ENCODE measurements at places on chromosomes 12 and 14.

GRCh38 chr12:123686636-123687190 lies 15.8 kb downstream of the TCTN2 start:
- no peak for DNase-seq

- DNase-seq, result no peak
Measured at GRCh38 chr12:28222081-28222700, 31.9 kb downstream of the CCDC91 start.

DNA sequence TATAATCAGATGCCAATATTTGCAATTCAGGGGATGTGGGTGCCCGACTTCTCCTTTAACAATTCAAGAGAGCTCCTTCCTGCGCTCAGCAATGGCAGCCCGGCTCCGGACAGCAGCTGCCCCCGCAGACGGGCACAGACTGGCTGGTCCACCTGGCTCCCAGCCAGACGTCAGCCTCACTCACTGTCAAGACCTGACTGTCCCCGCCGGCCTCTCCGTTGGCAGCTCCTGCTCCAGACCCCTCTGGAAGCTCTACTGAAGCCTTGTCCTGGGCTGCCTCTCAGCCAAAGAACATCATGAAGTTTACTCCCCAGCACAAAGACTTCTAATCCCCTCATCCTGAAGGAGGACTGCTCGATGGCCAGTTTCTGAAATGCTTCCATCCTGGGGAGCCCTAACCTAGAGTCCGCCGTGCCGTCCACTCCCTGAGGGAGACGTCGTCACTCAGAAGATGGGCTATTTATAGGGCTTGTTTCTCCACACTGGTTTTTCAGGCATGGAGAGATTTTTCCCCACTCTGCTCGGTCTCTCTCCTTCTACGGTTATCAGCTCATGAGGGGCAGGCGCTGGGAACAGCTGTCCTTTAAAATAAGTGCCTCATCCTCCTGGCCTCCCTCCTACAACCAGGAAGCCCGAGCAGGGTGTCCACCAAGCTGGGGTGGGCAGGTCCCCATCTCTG lies 126.2 kb downstream of the RFLNA start:
- DNase-seq, result no peak

DNA sequence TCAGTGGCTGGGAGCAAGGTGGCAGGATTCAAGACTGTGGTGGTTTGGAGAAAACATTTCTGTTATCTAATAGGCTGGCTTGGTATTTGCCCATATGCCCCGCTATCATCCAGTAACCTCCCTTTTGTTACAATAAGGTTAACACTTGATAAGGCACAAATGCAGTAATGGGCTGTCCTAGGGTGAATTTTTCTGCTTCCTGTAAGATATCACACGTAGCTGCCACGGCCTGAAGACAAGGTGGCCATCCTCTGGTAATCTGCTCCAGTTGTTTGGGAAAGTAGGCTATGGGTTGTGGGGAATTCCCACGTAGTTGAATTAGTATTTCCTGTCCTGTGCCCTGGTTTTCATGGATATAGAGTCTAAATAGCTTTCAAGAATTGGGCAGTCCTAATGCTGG lies 23.1 kb downstream of the ANG start:
- DNase-seq, result no peak

DNA sequence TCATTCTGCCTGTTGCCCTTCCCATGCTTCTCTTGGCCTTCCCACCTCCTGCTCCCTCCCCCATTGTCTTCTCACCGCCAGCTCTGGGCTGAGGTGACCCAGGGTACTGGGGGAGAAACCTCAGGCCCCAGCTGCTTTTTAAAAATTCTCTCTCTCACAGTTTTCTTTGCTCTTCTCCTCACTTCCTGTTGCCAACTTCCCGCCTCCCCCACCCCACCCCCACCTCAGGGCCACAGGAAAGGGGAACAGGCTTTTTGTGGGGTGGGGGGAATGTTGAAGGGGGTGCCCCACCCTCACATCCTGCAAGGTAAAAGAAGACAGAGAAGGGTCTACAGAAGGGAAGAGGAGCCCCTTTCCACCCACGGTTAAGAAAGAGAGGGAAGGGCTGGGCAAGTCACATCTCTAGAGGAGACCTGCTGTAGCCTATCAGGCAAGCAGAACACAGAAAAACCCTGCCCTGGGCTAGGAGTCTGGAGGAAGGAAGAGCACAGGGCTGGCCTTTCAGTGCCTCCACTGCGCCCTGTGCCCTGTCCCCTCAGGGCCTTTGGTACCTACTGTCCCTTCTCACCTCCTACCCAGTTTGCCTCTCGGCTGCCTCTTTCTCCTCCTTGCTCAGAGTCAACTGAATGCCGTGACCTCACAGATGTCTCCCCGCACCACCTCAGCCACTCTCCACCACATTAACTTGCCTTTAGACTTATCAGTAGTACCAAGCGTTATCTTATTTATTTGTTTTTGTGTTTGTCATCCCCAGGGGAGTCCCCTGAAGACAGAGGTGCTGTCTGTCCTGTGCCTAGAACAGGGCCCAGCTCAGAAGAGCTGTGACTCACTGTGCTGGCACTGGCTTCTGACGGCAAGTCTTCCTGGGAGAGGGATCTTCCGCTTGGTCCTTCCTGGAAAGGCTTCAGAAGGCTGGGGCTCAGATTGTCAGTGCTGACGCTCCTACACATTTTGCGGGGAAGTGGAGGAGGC lies 1.7 kb downstream of the ARHGAP9 start:
- DNase-seq, result no peak
